Activated T-cell treated with anti-CD3 and anti-CD28 coated beads, Interleukin-2, amount 50 U/mL, for 4 hours (primary cell): ENCODE measurements at places on chromosomes 5 and 9. TPM values are rescaled to one million over a fixed set of nuclear protein-coding genes. Genes with fewer than 3 reads are reported as not detected.

DNA sequence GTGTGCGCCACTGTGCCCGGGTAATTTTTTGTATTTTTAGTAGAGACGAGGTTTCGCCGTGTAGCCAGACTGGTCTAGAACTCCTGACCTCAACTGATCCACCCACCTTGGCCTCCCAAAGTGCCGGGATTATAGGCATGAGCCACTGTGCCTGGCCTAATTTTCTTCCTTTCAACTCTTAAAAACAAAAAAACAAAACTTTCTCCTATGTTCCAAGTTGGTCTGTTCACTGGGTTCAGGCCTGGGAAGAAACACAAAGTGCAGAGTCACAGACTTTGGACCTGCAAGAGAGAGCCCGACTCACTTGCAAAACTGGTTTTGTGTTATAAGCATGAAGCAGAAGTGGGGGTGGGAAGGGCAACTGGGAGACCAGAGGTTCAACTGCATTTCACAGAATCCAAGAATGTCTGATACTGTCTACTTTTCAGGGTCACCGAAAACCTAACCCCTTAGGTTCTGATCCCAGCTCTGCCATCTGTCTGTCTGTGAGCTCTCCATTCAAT lies 5.2 kb upstream of the HDHD3 start:
- no peak for DNase-seq

- no peak for DNase-seq
Observed at GRCh38 chr9:112002847-112003457, 106.3 kb downstream of the UGCG start.

DNA sequence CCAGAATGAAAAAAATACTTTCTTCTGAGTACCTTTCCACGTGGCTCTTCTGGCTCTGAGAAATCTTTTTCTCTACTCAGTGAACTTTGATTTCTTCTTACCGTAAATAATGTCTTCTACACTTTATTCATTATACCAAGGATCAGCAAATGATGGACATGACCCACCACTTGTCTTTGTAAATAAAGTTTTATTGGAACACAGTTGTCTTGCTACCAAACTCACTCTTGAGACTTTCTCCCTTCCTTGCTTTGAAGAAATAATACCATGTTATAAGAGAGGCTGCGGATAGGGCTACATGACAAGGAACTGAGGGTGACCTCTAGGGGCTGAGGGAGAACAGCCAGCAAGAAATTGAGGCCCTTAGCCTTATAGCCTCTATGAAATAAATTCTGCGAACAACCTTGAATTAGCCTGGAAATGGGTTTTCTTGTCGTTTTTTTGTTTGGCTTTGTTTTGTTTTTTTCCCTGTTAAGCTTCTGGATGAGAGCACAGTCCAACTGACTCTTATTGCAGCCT lies 212.5 kb downstream of the COMMD10 start:
- DNase-seq, result no peak

- no peak for DNase-seq
Observed at GRCh38 chr5:124670722-124671184, 75.7 kb downstream of the ZNF608 start.

GRCh38 chr5:67793418-67793817 lies 422.1 kb upstream of the PIK3R1 start:
- DNase-seq, result no peak

- no peak for DNase-seq
Observed at GRCh38 chr5:5437227-5438172, 15.0 kb downstream of the ICE1 start.

- no peak for DNase-seq
Observed at GRCh38 chr5:16066320-16066719, 113.3 kb downstream of the MARCHF11 start.

DNA sequence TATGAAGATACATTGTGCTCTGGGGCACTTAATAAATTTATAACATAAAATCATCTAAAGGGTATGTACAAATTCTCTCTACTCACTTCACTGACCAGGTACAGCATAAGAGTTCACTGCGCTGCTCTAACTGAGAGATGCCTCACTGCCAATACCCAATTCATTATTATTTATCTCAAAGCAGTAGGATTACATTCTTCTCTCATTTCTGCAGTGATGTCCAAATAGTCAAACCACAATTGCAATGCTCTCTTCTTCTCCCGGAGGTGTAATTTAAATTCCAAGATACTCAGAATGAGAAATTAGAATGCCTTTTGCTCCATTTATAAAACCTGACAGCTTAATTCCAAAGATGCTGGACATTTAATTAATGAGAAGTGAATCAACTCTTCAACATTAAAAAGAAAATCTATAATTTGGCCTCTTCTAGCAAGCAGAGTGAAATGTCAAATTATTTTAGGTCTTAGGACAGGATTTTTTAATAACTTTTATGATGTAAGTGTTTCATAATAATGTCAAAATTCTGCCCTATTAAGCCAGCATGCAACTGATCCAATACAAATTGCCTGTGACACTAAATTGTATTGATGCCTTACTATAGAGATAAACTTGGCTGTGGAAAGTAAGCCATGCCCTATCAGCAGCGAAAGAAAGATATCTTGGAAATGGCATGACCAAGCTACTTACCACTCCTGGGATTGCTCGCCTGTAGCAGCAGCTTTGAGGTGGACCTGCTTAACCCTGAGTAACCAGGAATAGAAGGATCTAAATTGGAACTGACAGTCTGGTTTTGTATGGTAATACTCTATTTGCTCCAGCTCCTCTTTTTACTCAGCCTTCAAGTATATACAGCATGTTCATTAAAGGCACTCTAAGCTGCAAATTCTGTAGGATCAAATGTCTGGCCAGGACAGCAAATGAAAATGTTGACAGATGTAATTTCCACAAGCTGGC lies 374.2 kb upstream of the TYRP1 start:
- no peak for DNase-seq

Gene SPAG8
- total RNA-seq, result 0.48 TPM

Gene C5orf52
- not detected for total RNA-seq

Gene SLC6A18
- not detected for total RNA-seq

Gene TYRP1
- total RNA-seq, result not detected
